Stimulated activated CD8-positive, alpha-beta memory T cell treated with anti-CD3 and anti-CD28 coated beads, Interleukin-7, amount 100 ng/mL, for 48 hours (primary cell): ENCODE measurements at places on chromosomes 1 and 21.

GRCh38 chr1:240499012-240499411, 112.9 kb downstream of the GREM2 start:
- DNase-seq, result no peak

- DNase-seq, result no peak
Measured at GRCh38 chr21:36643374-36644250, 55.3 kb upstream of the SIM2 start.

DNA sequence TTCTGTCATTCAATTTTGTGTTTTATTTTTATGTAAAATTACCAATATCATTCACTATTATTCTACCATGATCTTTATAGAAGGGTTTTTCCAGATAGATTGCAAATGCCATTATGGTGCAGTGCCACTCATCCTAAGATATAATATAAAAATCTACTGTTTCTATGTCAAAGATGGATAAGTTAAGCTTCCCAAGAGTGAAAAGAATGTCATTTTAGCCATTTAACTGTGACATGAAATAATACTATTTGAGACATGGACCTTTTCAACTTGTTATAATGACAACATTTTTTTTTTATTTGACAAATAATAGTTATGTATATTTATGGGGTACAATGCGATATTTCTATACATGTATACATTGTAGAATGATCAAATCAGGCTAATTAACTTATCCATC, 224.3 kb downstream of the RPS6KC1 start:
- DNase-seq, result no peak

GRCh38 chr1:208595236-208595635, 351.1 kb upstream of the PLXNA2 start:
- no peak for DNase-seq

DNA sequence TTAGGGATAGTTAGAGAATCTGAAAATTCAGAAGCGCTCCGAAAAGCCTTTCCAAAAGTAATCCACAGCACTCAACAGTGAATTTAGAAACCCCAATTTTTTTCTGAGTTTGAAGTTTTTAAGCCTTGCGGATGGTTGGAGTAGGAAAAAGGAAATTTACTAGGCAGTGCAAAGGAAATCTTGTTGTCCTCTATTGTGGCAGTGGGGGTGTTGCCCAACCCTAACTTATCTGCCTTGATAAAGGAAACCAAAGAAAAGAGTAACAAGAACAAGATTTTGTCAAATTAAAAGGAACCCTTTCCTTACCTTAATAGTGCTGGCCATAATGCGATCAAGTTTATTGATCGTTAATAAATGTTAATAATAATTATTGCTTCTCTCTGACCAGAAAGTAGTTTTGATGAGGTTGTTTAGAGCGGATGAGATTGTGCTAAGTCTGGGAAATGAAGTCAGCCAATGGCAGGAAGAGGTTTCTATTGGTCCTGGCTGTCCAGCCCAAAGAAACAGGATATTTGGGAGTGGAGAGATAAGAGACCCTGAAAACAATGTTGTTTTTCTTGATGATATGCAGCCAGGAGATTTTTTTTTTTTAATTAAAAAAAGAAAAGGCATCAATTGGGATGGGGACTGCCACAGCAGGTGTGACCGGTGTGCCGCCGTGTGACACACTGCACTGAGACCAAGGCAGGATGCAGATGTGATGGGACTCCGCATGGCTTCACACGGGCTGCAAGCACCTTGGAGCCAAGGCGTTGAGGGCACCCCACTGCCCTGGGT, at the start of gene ERG:
Gene ERG, minus strand, starts transcription at position 421 of the 777 bp plus-strand sequence. Its CDS starts 97 bp downstream, at position 324.
- DNase-seq, result no peak

- DNase-seq, result no peak
Measured at GRCh38 chr1:39827201-39827600, 38.5 kb upstream of the BMP8B start.

DNA sequence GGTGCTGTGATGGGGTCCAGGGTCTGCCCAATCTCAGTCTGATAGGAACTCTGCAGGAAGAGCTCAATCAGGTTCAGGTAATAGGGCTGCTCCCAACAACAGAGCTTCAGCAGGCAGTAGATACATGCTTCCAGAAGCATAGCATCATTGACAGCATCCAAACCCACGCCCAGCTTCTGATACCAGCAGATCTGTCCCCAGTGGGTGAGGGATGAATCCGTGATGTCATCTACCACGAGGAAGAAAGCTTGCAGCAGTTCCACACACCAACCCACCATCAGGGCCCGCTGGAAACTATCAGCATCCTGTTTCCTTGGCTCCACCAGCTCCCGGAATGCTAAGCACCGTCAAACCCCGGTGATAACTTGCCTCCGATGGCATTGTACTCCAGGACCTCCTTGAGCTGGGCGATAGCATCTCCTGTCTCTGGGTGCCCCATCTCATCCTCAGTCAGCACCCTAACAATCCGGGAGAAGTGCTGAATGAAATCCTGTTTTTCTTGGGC, 14.7 kb downstream of the NEK2 start:
- DNase-seq, result no peak

GRCh38 chr1:32454726-32455125, 10.1 kb upstream of the ZBTB8B start:
- no peak for DNase-seq

DNA sequence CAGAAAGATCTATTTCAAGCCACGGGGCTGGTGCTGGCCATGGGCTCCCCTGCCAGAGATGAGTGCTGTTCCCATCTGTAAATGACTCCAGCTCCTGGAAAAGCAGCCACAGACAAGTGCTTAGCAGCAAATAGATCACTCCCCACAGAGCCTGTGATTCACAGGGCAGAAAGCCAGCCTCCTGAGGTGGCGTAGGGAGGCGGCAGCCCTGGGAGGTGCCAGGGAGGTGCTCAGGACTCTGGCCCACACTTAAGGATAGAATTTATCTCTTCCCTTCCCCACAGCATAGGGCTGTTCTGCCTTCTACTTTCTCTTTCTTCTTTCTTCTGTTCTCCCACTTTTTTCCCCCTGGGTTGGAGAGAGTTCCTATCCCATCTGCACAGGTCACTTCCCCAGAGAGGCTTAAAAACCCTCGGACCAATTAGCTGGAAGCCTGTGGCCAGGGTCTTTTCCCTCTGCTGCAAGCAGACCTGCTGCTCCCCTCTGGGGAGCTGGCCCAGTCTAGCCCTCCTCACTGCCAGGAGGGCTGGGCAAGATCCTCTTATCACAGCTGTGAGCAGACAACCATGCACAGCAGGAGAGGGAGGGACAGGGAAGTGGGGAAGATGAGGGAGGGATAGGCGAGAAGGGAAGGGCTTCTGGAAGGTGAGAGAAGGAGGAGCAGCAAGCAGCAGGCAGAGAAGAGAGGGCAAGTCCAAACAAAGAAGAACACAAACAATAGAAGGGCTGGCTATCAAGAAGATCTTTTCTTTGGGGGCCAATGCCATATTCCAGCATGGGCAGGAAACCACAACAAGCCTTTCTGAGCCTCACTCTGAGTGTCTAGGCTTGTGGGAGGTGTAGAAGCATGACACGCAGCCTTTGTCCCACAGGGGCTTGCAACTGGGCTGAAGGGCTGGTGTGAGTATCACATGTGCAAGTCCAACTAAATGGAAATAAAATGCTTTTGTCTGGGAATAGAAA, 41.0 kb downstream of the KCND3 start:
- no peak for DNase-seq

- DNase-seq, result no peak
Measured at GRCh38 chr1:205760606-205761005, 10.6 kb upstream of the NUCKS1 start.

- no peak for DNase-seq
Measured at GRCh38 chr1:3219791-3220467, 150.9 kb downstream of the PRDM16 start.

- DNase-seq, result no peak
Measured at GRCh38 chr1:211632117-211632807, 43.2 kb downstream of the NEK2 start.

- DNase-seq, result no peak
Measured at GRCh38 chr1:94002046-94002787, 93.0 kb upstream of the GCLM start.

DNA sequence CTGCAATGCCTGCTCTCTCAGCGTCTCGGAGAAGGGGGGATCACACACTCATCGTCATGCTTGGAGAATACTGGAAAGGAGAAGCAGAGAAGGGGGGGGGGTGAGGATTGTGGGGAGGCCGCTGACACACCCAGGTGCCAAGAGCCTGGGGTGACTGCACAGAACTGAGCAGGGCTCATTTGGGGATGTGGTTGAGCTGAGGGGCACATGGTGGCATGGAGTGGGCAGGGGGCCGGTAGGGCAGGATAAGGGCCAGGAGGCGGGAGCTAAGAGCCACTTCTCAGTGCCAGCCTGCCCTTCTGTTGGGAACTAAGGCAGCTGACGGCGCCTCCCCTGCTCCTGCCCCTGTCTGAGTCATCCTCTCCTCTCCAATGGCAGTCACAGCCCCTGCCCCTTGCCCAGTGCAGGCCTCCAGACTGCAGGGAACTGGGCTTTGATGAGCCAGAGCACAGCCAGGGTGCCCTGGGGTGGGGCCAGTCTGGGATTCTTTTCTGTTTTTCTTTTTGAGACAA, 27.2 kb downstream of the MRPL37 start:
- DNase-seq, result no peak

DNA sequence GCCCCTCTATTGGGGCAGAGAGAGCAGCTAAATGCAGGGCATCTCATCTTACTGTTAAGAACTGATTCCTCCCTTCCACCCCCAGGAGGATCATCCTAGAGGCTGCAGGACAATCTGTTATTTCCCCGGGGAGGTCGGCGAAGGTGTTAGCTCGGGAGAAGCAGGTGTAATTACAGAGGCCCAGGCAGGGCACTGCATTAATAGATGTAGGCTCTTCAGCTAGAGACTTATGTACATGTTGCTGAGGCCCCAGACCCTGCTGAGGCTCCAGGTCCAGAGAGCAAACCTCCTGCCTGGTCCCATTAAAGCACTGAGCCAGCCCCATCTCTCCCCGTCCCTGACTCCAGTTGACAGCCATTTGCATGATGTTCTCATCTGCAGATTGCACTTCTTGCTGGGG, 320.3 kb upstream of the VAMP3 start:
- no peak for DNase-seq

DNA sequence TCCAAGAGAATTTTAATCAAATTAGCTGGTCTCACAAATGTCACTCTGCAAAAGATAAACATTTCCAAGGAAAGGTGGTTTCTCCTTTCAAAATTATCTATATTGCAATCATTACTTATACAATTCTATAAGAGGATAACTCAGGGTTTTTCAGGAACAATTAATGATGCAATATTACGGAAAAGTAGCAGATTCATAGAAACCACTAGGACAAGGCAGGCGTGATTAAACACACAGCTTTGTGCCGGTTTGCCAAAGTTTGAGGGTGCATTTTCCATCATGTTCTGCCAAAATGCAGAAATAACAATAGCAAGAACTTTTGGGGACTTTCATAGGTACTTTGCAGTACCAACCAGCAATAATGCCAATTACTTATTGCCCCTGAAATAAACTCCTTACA, 605 bp downstream of the TNFRSF9 start:
- DNase-seq, result no peak

DNA sequence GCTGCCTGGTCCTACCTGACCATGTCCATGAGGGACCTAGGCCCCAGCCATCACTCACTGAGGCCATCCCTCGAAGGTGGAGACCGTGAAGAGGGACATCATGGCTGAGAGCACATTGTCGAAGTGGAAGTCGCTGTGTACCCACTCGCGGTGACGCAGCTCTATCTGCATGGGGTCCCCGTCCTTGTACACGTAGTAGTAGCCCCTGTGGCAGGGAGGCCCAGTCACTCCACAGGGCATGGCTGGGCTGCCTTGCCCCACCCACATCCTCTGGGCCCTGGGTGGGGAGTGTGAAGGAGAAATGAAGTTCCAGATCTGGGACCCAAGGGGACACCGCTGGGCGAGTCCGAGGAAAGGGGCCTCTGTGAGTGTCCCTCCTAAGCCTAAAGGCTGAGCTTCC, 38.4 kb upstream of the KIF21B start:
- no peak for DNase-seq

DNA sequence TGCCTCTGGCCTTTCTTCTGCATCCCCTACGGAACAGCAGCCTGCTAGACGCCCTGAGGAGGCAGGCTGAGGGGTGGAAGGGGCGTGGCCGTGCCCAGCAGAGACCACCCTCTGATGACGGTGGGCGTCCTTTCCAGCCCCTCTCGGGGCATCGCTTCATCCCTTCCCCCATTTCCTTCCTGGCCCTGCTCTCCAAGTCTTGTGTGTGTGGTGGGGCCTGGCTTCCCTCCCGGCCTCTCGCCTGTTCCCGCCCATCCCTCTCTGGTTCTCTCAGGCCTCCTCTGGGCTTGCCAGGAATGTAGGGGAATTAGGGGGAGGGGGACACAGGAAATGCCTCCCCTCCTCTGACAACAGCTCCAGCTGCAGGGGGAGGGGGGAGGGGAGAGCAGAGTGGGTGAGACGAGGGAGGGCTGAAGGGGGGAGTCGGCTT, 51.1 kb downstream of the SKI start:
- no peak for DNase-seq

GRCh38 chr1:248596615-248597014, 885 bp downstream of the OR2T10 start:
- no peak for DNase-seq

GRCh38 chr1:66434096-66434495, 99.9 kb upstream of the SGIP1 start:
- DNase-seq, result no peak

- no peak for DNase-seq
Measured at GRCh38 chr1:55088413-55088812, 49.1 kb downstream of the PCSK9 start.

- DNase-seq, result no peak
Measured at GRCh38 chr1:183241471-183241870, 55.4 kb downstream of the LAMC2 start.

GRCh38 chr1:187413405-187414169, 584.8 kb downstream of the PLA2G4A start:
- no peak for DNase-seq

GRCh38 chr1:113453771-113454083, 63.4 kb downstream of the MAGI3 start:
- DNase-seq, result no peak

GRCh38 chr1:201656311-201657032, 117.5 kb downstream of the NAV1 start:
- DNase-seq, result no peak
